NCI-H187 treated with DMSO at 0.1 percent for 48 hours (cell line): ENCODE measurements at places on chromosomes 16 and 17.

GRCh38 chr17:77214743-77215142, 74.0 kb downstream of the SEC14L1 start:
- DNase-seq: no peak

- no peak for DNase-seq
Observed at GRCh38 chr16:17053536-17054160, 417.1 kb downstream of the XYLT1 start.

GRCh38 chr16:72271699-72272240, 99.8 kb upstream of the PMFBP1 start:
- no peak for DNase-seq

- DNase-seq: no peak
Observed at GRCh38 chr17:6708357-6708961, 4.7 kb downstream of the SLC13A5 start.

DNA sequence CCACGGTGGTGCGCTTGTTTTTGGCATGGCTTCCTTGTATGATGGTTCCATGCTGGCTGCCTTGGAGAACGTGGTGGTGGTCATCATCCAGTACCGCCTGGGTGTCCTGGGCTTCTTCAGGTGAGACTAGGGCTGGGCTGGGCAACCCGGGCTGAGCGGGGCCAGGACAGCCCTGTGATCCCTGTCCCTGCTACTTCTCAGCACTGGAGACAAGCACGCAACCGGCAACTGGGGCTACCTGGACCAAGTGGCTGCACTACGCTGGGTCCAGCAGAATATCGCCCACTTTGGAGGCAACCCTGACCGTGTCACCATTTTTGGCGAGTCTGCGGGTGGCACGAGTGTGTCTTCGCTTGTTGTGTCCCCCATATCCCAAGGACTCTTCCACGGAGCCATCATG, 4.9 kb downstream of the CES2 start:
- no peak for DNase-seq

DNA sequence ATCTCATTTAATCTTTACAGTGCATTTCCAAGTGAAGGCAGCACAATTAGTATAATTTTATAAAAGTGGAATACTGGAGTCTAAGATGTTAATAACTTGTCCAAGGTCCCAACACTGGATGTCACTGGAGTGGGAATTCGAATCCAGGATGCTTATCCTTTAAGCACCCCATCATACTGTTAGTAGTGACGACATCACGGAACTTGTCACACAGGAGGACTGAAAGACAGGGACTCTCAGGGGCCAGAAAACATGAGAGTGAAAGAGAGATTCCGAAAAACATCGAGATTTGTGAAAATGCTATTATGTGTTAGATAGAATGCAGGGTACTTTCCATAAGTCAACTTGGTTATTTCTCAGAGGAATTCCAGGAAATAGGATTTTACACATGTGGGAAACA, 374.0 kb downstream of the GRIN2A start:
- DNase-seq: no peak

GRCh38 chr17:62713086-62713881, 85.8 kb downstream of the MRC2 start:
- DNase-seq: no peak

- no peak for DNase-seq
Observed at GRCh38 chr16:9115277-9115676, 23.8 kb downstream of the HAPSTR1 start.

DNA sequence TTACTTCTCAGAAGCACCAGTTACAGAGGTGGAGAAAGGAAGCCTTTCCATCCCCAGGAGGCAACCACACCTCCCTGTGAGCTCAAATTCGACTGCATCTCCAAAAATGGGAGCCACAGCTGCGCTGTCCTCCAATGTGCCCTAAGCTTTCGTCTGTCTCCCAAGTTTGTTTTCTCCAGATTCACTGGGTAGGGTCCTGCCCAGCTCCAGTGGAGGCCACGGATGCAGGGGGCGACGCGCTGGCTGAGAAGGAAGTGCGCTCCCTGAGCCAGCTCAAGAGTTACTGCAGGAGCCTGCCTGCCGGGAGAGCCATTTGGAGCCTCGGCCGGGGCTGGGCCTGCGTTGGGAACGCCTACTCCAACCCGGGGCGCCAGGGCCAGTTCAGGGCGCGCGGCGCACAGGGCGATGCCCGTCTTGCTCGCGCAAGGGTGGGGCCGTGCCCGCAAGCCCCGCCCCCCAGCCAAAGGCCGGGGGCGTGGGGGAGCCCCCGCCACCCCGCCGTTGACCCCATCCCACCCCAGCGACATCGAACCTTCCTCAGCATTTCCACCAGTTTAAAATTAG, 19.5 kb downstream of the SIAH1 start:
- no peak for DNase-seq

GRCh38 chr17:16942141-16943031, 29.5 kb downstream of the TNFRSF13B start:
- DNase-seq: no peak

GRCh38 chr16:22292320-22292719, 4.9 kb upstream of the POLR3E start:
- DNase-seq: no peak
